ENCODE measurements at places on chromosomes 6 and 20. TPM values are rescaled to one million over a fixed set of nuclear protein-coding genes. Genes with fewer than 3 reads are reported as not detected.

DNA sequence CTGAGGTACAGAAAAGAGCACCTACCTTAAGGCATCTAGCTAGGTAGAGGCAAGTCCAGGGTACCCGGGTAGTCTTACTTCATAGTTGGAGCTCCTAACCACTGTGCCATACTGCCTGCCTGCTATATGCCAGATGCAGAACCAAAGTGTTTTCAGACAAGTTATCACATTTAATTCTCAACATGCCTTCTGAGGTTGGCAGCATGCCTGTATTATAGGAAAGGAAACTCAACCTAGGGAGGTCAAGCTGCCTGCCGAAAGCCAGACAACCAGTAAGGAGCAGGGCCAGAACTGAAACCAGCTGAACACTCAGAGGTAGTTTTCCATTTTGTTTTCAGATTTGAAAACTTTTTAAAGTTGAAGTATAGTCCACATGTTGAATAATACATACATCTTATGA is 5.4 kb downstream of the CTNNBL1 start:
- no peak for DNase-seq

GRCh38 chr6:168837254-168838036 is 396.5 kb downstream of the SMOC2 start:
- DNase-seq: no peak

MYBL2 gene
- total RNA-seq: 73.5 TPM

EYA2 gene
- 0.15 TPM for total RNA-seq

DNA sequence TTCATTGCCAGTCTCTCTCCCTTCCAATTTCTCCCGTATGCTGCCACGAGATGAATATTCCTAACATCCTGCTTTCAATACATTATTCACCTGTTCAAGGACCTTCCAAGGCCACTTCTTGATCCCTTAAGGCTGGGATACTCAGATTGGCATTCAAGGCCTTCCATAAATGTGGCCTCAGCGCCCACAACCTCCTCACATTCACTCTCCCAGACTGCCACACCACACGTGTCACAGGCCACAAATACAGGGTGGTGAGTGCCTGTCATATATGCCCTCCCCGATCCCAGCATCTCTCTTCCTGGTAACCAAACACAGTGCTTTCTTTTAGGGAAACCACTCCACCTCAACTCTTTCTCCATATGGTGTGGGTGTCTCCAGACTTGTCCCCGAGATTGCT is 55.5 kb downstream of the TTI1 start:
- DNase-seq: no peak

TAGAP gene
- 53.2 TPM for total RNA-seq

DNA sequence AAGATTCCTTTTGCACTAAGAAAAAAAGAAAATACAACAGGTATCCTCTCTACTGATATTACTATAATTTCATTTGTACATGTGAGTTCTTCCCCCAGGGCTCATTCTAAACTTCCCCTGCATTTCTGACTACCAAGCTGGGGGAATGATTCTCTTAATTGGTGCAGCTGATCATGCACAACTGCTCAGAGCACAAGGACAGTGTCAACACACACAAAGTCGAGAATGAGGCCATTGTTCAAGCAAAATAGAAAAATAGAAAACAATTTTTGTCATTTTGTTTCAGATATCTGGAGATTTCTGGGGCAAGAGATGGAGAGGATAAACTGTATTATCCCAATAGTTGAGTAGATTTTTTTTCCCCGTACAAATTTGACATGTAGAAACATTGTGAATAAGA is 236.3 kb downstream of the HAO1 start:
- DNase-seq: no peak

MEI4 gene
- total RNA-seq: not detected

Measured in activated CD4-positive, alpha-beta memory T cell treated with anti-CD3 and anti-CD28 coated beads, Interleukin-2, amount 10 ng/mL, durations not matched to agents 7 days and 5 days (primary cell).